ENCODE measurements at places on chromosomes 7 and 10.

DNA sequence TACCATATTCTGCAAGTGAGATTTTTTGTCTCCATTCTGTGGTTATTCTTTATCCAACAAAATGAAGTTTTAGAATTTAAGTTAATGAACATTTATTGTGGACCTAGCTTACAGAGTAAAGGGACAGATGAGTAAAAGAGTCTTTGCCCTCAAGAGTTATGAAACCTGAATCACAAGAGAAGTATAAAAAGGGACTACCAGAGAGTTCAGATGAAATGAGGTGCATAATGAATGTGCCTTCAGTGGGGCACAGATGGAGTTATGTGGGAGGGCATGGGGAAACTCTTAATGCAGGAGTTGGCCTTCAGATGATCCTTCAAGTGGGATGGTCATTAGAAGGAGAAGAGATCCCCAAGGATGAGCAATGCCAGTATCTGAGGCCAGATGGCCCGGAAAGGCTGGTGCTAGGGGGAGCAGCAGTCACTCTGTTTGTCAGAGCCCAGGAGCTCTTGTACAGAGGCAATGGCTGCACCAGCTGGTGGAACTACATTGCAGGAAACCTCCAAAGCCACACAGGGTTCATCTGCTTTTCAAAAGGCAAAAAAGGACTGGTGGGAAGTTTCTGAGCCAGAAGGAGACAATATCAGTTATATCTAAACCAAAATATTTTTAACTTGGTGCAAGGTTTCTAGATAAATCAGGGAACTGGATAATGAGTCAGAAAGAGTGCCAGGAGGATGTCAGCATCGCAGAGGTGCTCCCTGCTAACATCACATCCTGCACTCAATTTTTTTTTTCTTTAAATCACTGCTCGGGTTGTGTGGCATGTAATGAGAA is 162.0 kb downstream of the KLF6 start:
- DNase-seq, result no peak

GRCh38 chr10:75287697-75288096 is 51.9 kb upstream of the COMTD1 start:
- no peak for DNase-seq

DNA sequence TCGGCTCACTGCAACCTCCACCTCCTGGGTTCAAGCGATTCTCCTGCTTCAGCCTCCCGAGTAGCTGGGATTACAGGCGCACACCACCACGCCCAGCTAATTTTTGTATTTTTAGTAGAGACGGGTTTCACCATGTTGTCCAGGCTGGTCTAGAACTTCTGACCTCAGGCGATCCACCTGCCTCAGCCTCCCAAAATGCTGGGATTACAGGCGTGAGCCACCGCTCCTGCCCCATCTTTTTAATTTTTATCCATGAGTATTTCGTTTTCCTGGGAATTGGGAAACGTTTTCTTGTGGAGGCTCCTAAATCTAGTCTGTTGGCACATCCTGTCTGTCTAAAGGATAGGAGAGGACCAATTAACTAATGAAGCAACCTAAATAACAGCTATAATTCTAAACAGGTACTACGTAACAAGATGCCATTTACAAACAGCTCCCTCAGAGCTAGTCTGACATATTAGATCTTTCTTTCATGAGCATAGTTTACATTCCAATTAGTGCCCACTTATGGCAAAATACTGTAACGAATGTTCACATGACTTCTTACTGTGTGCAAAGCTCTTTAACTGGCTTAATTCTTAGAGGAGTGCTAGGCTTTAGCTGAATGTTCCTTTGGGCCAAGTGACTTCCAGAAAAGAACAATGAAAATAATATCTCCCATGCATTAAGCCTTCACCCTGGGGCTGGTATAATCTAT is 151.0 kb upstream of the YAE1 start:
- DNase-seq, result no peak

GRCh38 chr7:151876899-151877777 is at the start of gene PRKAG2:
Gene PRKAG2 (minus strand): TSS chr7:151877115. CDS start chr7:151876620, 495 bp downstream.
- peak; percentile 61 for DNase-seq

GRCh38 chr7:87511510-87511909 is 36.0 kb upstream of the ABCB4 start:
- no peak for DNase-seq

DNA sequence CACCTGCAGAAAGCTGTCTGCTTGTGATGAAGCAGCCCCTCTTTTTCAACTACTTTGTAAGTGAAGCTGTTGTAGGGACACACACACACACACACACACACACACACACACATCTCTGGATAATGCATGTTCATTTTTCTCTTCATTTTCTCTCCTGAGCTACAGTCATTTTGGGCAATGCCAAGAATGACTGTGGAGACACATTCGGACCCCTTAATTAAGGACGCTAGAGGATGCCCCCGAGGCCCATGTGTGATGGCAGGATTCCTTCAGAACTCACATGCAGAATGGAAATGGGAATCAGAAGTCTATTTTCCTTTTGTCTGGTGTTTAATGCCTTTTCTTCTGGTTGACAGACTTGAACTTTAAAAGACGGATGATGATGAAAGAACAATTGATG is 56.6 kb downstream of the CLRN3 start:
- no peak for DNase-seq

DNA sequence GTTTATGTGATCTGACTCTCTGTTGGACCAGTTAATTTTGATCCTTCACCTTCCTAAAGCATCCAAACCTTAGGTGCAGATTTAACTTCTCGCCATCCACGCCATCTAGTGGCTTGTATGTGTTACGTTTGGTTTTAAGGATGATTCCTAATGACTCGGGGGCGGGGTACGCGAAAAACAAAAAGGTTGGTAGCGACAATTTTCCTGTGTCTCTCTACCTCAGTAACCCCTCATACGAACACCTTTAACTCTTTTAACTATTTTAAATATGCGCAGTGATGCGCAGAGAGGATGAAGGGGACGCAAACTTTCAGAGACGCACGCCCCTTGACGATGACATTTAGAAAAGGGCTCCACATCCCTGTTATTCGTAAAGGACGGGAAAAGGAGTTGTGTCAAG is 714 bp upstream of the KCND2 start:
- peak; percentile 24 for DNase-seq

GRCh38 chr10:67912331-67912946 is 28.0 kb downstream of the SIRT1 start:
- DNase-seq, result no peak

DNA sequence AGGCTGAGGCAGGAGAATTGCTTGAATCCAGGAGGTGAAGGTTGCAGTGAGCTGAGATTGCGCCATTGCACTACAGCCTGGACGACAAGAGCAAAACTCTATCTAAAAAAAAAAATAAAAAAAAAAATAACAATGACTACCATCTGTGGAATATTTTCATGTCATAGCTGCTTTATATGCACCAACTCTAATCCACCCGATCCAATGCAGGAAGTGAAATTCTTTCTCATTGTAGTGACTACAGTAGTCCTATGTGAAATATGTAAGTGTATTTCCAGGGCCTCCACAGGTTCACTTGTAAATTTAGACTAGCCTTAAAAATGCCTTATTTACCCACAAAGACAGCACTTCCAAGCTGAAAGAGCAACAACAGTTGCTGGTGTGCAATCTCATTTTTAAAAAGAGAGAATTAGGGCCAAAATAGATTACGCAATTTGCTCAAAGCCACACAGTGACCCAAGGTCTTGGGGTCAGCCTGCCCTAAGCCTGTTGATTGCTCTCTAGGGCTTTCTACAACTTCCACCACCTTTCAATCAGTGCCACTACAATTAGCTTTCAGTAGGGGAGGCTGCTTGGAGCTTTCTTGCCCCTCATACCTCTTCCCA is 25.8 kb upstream of the EGFR start:
- DNase-seq, result no peak

Measured in NCI-H2081 treated with DMSO at 0.1 percent for 48 hours (cell line).